Right renal pelvis (tissue), 4 donors: ENCODE measurements at places on chromosomes 4 and X. TPM values are rescaled to one million over a fixed set of nuclear protein-coding genes. Genes with fewer than 3 reads are reported as not detected.
A peak's percentile ranks its signal among the peaks of the same experiment; 100 is the strongest.

- no peak for DNase-seq
Measured at GRCh38 chrX:99705701-99706100, 704.4 kb downstream of the PCDH19 start.

- no peak for DNase-seq
Measured at GRCh38 chr4:26058537-26058936, 144.5 kb downstream of the SMIM20 start.

- no peak for DNase-seq
Measured at GRCh38 chr4:125020089-125021034, 294.4 kb upstream of the FAT4 start.

DNA sequence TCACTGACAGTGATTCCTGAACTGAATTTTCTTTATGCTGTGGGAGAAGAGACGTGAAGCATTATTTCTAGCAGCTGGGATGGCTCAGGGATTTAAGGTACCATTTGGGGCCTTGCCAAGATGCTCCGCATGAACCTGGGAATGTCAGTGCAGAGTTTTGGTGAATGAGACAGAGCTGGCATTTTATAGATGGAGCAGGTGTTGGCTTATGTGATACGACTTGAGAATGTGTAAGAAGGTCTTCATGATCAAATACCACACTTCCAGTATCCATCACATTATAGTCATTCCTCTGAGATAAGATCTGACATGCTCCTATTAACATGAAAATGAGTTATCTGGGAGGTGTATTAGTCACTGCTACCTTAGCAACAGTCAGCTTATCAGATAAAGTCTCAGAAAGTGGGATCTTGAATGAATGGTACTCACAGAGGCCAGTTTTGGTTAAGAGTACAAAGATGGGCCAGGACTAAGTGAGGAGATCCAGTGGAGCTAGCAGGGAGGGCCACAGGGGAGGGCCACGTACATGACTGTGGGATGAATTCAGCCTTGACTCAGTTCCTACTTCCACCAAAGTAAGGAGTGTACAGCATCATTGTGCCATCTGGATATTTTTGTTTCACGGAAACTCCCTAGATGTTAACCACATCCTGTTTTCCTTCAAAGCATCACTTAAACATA is 116.7 kb downstream of the SPCS3 start:
- no peak for DNase-seq

GRCh38 chr4:119139822-119140252 is 4.2 kb downstream of the MYOZ2 start:
- DNase-seq: no peak

CT45A2 gene
- not detected for polyA plus RNA-seq

GRCh38 chrX:15322472-15322871 is 7.0 kb upstream of the ASB11 start:
- DNase-seq: no peak

DNA sequence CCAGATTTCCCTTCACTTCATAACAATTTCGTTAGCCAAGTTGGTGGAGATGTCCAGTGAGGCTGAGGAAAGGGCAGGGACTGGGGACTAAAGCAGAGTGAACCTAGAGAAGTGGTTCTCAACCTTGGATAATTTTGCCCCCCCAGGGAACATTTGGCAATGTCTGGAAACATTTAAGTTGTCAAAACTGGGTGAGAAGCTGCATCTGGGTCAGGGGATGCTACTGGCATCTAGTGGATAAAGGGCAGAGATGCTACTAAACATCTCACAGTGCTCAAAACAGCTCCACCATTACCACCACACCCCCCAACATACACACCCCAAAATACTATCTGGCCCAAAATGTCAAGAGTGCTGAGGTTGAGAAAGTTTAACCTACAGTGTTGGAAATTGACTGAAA is 32.0 kb upstream of the FGF16 start:
- DNase-seq: no peak

- no peak for DNase-seq
Measured at GRCh38 chr4:163372029-163372428, 28.3 kb downstream of the NPY5R start.

GRCh38 chrX:26889574-26889973 is 573.6 kb downstream of the PPP4R3C start:
- no peak for DNase-seq

- DNase-seq: no peak
Measured at GRCh38 chr4:173518425-173519102, 11.5 kb downstream of the HAND2 start.

- DNase-seq: no peak
Measured at GRCh38 chr4:3402491-3403347, 39.0 kb upstream of the HGFAC start.

DNA sequence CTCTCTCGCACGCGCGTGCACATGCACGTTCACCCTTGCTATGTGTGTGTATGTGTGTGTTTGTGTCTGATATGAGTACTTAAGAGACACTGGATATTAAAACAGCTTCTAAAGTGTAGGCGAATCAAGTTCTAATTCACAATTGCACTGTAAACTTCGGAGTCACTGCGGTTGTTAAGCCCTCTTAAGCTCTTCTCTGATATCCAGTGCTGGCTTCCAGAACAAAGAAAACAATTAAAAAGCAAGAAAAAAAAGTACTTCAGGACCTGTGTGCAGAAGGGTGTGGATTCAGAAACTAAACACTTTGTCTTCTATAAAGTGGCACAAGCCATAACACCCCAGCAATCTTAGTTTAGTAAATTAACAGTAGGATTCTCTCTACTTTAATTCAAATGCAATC is 300.2 kb downstream of the PCDH7 start:
- DNase-seq: no peak

PF4V1 gene
- 0.65 TPM for polyA plus RNA-seq

FBXW7 gene
- polyA plus RNA-seq: 33.8 TPM

TLR6 gene
- 0.44 TPM for polyA plus RNA-seq

GSX2 gene
- polyA plus RNA-seq: not detected

RENBP gene
- 16.3 TPM for polyA plus RNA-seq

GRCh38 chrX:9291629-9292028 is 173.2 kb upstream of the TBL1X start:
- peak; percentile 38 for DNase-seq

NKAP gene
- 14.2 TPM for polyA plus RNA-seq
